ENCODE measurements at places on chromosomes 6 and 20.

- DNase-seq = no peak
Observed at GRCh38 chr6:126539022-126539421, 199.1 kb downstream of the CENPW start.

DNA sequence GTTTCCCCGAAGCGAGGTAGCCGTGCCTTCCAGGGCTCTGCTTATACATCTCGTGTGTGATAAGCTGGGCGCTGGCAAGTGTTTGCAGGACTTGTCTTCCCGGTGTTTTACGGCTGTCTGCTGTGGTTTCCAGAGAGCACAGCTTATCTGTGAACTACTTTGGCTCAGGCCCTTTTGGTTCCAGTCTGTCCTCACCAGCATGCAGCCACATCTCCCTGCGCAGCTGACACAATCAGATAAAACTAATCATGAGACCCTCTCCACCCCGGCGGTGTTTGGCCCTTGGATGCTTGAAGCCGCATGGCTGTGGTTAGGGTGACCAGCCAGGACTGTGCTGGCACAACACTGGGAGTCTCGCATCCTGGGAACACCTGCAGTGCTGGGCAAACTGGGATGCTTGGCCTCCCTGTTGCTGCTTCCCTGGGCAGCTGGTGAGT lies 241.8 kb upstream of the FOXQ1 start:
- no peak for DNase-seq

GRCh38 chr6:166957087-166957804 lies 896 bp upstream of the RNASET2 start:
- DNase-seq = no peak

- DNase-seq = no peak
Observed at GRCh38 chr20:8627340-8628004, 441.4 kb upstream of the PLCB4 start.

- DNase-seq = no peak
Observed at GRCh38 chr20:33658510-33658909, 3.6 kb upstream of the C20orf144 start.

DNA sequence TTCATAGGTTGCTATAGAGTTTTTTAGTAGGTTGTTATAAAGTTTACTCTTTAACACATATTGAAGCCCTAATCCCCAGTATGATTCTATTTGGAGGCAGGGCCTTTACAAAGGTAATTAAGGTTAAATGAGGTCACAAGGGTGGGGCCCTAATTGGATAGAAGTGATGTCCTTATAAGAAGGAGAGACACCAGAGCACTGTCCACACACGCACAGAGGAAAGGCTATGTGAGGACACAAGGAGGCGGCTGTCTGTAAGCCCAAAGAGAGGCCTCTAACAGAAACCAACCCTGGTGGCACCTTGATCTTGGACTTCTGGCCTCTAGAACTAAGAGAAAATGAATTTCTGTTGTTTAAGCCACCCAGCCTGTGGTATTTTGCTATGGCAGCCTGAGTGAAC lies 98.5 kb downstream of the GJA10 start:
- no peak for DNase-seq

- DNase-seq = peak; percentile 81
Observed at GRCh38 chr6:157148391-157149323, 174.7 kb downstream of the TMEM242 start.

Data from HTR-8/SVneo (cell line).